ENCODE measurements at places on chromosomes 13 and 19. TPM values are rescaled to one million over a fixed set of nuclear protein-coding genes. Genes with fewer than 3 reads are reported as not detected.

DNA sequence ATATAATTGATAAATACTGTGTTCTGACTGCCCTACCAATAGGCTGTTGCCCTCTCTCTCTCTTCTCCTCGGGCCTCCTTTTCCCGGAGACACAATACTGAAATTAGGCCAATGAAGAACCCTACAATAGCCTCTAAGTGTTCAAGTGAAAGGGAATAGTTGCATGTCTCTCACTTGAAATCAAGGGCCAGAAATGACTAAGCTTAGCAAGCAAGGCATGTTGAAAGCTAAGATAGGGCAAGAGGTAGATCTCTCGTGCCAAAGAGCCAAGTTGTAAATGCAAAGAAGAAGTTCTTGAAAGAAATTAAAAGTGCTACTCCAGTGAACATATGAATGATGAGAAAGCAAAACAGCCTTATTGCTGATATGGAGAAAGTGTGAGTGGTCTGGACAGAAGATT, 13.3 kb downstream of the KATNAL1 start:
- DNase-seq = no peak
- H3K36me3 ChIP-seq = no peaks in the 10 kb centered on the region
- H3K4me3 ChIP-seq = no peak overlapping the region
- H3K27ac ChIP-seq = no peak overlapping the region
- peaks cover 2% of the 10 kb centered on the region for H3K4me1 ChIP-seq

DNA sequence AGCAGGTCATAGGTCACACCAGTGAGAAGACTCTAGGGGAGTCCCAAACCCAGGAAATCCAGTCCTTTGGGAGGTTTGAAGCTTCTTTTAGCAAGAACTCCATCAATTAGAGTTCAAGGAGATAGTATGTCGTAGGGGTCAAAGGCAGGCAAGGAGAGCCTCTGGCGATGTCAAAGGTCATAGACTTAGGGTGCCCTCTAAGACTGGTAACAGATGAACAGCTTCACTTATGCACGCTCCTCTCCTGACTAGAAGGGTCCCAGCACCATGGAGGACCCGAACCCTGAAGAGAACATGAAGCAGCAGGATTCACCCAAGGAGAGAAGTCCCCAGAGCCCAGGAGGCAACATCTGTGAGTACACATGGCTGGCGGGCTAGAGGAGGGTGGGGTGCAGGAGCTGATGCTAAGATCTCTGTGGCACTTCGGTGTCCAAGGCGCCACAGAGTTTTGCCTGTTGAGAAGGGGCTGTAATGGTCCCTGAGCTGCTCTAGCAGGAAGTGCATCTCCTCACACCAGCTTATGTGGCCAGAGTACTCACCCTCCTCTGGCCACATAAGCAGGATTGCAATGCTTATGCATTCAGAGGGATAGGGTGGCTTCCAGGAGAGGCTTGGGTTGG, 557 bp downstream of the ZNF576 start:
- H3K4me1 ChIP-seq = peaks cover 8% of the 10 kb centered on the region
- H3K36me3 ChIP-seq = peaks cover 24% of the 10 kb centered on the region
- no peaks in the 10 kb centered on the region for H3K27me3 ChIP-seq
- peak overlapping the region; percentile 98 for H3K4me3 ChIP-seq

GRCh38 chr19:31154021-31154420, 195.2 kb downstream of the TSHZ3 start:
- no peak for DNase-seq
- H3K4me1 ChIP-seq = no peaks in the 10 kb centered on the region
- H3K27me3 ChIP-seq = no peaks in the 10 kb centered on the region

VAV1 gene
- not detected for total RNA-seq

- no peak overlapping the region for H3K27ac ChIP-seq
- no peaks in the 10 kb centered on the region for H3K27me3 ChIP-seq
- no peaks in the 10 kb centered on the region for H3K36me3 ChIP-seq
- H3K4me1 ChIP-seq = no peaks in the 10 kb centered on the region
- DNase-seq = no peak
Measured at GRCh38 chr13:36769545-36769944, 49.5 kb upstream of the RFXAP start.

DNA sequence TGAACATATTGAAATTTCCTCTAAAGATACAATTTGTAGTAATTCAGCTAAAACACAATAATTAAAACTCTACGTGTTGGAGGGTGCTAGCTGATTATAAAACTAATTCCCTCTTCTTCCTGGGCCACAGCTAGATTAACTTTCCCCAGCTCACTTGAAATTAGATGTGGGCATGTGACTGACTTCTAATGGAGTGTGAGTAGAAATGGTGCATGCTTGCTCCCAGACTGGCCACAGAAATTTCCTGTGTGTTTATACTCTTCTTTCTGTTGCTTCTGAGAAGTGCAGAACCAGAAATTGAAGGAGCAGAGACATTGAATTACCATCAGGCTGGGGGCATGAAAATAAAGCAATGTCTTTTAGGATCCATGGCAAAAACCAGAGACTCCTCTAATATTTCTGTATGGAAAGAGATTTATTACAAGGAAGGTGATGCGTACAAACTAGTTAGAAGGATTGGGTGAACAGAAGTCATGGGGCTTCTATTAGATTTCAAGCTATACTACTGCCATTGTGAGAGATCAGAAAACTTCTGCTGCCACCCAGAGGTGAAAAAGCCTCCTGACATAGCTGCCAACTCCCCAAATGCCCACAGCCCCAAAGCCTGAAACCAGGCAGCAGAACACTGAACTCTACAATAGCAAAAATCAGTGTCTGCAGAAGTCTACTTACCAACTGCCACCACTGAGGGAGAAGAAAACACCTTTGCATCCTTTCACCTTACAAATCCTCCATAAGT, 379.2 kb upstream of the MIR17HG start:
- H3K4me1 ChIP-seq = no peaks in the 10 kb centered on the region
- no peaks in the 10 kb centered on the region for H3K36me3 ChIP-seq
- no peak overlapping the region for H3K27ac ChIP-seq
- H3K27me3 ChIP-seq = no peaks in the 10 kb centered on the region
- H3K4me3 ChIP-seq = no peak overlapping the region

- no peaks in the 10 kb centered on the region for H3K36me3 ChIP-seq
- no peak for DNase-seq
- no peaks in the 10 kb centered on the region for H3K4me1 ChIP-seq
- no peaks in the 10 kb centered on the region for H3K27me3 ChIP-seq
- no peak overlapping the region for H3K27ac ChIP-seq
Measured at GRCh38 chr13:105758918-105759860, 776.3 kb downstream of the EFNB2 start.

BRSK1 gene
- 3.9 TPM for total RNA-seq

- H3K4me1 ChIP-seq = peaks cover 38% of the 10 kb centered on the region
- H3K36me3 ChIP-seq = no peaks in the 10 kb centered on the region
- H3K27me3 ChIP-seq = peaks cover 3% of the 10 kb centered on the region
Measured at GRCh38 chr19:18660939-18661670, 22.4 kb upstream of the CRTC1 start.

GRCh38 chr13:26017196-26017921, 34.5 kb downstream of the SHISA2 start:
- no peak for DNase-seq
- H3K4me3 ChIP-seq = no peak overlapping the region
- no peaks in the 10 kb centered on the region for H3K27me3 ChIP-seq
- no peaks in the 10 kb centered on the region for H3K36me3 ChIP-seq

DNA sequence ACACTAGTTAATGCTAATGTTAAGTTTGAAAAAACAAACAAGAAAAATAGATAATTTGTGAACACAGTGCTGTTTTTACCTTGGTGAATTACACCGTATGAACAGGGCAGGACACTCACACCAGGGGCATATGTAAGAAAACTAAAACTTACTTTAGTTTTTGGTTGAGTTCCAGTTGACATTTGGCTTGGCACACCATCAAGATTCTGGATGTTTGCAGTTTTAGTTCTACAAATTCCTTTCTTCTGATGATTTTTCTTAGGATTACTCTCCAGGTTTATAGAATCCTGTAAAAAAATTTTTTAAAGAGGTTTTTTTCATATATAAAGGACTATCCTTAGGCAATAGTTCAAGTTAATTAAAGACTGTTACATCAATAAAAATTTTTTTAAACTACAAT, 238.5 kb upstream of the STARD13 start:
- DNase-seq = peak; percentile 88
- no peaks in the 10 kb centered on the region for H3K36me3 ChIP-seq
- peaks cover 7% of the 10 kb centered on the region for H3K4me1 ChIP-seq
- peak overlapping the region; percentile 22 for H3K27ac ChIP-seq
- H3K4me3 ChIP-seq = no peak overlapping the region

GRCh38 chr19:51020988-51021651, 1.6 kb upstream of the KLK10 start:
- H3K36me3 ChIP-seq = no peaks in the 10 kb centered on the region
- no peak overlapping the region for H3K27ac ChIP-seq
- no peaks in the 10 kb centered on the region for H3K4me1 ChIP-seq
- no peak overlapping the region for H3K4me3 ChIP-seq
- peak; percentile 56 for DNase-seq
- H3K27me3 ChIP-seq = peaks cover 3% of the 10 kb centered on the region

PRTN3 gene
- not detected for total RNA-seq

KLK11 gene
- total RNA-seq = not detected

SIGLEC7 gene
- not detected for total RNA-seq

DNA sequence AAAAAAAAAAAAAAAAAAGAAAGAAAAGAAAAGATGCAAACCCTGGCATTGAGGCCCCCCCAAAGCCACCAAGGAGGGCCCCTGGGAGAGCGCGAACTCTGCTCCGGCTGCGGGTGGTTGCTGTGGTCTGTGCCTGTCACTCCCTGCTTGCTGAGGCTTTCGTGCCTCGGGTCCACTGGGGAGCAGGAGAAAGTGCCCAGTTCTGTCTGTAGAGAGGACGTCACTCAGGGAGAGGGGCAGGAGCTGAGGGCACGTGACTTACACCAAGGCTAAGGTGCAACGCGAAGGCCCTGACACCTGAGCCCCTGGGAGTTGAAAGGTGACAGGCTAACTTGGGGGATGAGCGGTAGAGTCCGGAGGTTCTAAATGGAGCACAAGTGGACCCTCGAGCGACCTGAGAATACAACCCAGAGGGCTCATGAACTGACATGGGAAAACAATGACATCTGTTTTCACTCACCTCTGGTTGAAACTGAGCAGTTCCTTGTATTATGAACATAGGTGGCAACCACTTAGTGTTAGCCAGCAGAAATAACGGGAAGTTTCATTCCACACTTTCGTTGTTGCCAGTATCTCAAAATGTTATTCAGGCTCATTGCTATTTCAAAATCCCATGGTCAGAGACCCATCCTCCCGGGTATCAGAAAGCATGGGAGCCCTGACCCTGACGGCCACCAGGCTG, 69.2 kb upstream of the TM9SF2 start:
- H3K27ac ChIP-seq = no peak overlapping the region
- H3K36me3 ChIP-seq = no peaks in the 10 kb centered on the region
- DNase-seq = no peak
- H3K27me3 ChIP-seq = peaks cover 3% of the 10 kb centered on the region
- peaks cover 5% of the 10 kb centered on the region for H3K4me1 ChIP-seq
- no peak overlapping the region for H3K4me3 ChIP-seq

DNA sequence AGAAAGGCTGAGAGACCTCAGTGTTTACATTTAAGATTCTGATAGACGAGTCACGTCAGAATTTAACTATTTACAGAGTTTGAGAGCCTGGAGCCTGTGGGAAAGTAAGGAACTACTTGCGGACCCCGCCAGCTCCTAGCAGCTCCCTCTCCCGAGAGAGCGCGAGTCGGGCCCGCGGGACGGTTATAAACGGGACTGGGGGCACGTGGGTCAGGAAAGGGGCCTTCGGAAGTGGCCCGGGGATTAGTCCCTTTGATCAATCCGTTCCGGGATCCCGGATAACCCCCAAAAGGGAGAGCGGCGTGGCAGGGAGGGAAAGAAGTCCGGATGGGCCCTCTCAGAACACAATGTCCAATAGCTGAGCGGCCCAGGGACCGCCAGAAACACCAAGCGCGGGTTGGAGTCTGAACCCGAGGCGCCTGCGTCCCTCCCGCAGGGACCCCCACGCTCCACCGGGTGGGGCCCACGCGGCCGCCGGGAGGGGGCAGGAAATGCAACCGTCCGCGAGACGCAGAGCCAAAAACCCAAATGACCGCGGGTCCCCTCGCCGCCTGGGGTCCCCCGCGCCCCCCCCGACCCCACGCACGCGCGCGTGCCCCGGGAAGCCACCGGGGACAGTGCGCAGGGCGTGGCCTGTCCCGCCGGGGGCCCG, 3.6 kb downstream of the ZIC5 start:
- no peak overlapping the region for H3K4me3 ChIP-seq
- no peaks in the 10 kb centered on the region for H3K4me1 ChIP-seq
- H3K36me3 ChIP-seq = no peaks in the 10 kb centered on the region
- H3K27me3 ChIP-seq = peaks cover 60% of the 10 kb centered on the region
- no peak overlapping the region for H3K27ac ChIP-seq

DNA sequence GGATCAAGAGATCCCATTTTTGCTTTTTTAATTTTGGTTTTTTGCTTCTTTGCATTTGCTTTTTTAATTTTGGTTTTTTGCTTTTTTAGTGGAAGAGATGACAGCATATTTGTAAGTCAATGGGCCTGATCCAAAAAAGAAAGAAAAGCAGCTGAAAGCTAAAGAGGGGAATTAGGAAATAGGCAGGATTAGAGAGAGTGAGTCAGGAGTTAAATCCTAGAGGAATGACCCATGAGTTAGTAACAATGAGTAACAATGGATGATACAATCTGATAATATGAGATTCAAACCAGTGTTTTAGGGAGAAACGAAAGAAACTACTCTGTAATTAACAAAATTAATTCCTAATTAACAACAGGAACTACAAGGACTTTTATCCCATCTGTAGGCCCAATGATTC, 111.2 kb upstream of the SGCG start:
- H3K4me1 ChIP-seq = no peaks in the 10 kb centered on the region
- H3K36me3 ChIP-seq = no peaks in the 10 kb centered on the region
- H3K4me3 ChIP-seq = no peak overlapping the region
- H3K27ac ChIP-seq = peak overlapping the region; percentile 60

KASH5 gene
- total RNA-seq = not detected

ZNF229 gene
- 25.2 TPM for total RNA-seq

DNA sequence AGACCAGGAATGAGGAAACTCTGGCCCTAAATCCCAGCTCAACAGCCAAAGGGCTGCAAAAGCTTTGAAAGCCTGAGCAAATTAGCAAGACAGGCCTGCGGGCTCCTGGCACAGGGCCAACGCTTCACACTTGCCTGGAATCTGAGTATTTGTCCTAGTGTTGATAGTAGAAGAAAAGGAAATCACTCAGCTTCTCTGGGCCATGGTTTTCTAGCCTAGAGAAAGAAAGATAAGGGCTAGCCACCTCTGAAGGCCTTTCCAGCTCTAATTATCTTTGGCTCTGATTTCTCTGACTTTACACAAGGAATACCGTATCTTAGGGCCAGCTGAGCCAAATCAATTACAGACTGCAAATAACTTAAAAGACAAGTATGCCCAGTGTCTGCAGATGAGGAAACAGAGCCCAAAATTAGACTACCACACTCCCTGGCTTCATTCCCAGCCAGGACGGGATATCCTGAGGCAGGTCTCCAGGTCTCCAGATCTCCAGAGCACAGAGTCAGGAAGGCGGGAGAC, 69.6 kb downstream of the STK24 start:
- no peak overlapping the region for H3K4me3 ChIP-seq
- H3K36me3 ChIP-seq = no peaks in the 10 kb centered on the region
- DNase-seq = peak; percentile 45
- no peaks in the 10 kb centered on the region for H3K27me3 ChIP-seq
- H3K27ac ChIP-seq = no peak overlapping the region
- peaks cover 40% of the 10 kb centered on the region for H3K4me1 ChIP-seq

- H3K4me1 ChIP-seq = no peaks in the 10 kb centered on the region
- H3K4me3 ChIP-seq = no peak overlapping the region
- H3K27ac ChIP-seq = no peak overlapping the region
Measured at GRCh38 chr19:58261968-58262921, 16.5 kb upstream of the ZNF8 start.

Data from fibroblast of lung (primary cell).